Cerebellar nuclear complex (tissue), 1 donor: ENCODE measurements at places on chromosomes 5 and 9.

GRCh38 chr9:113005777-113006176, 6.2 kb downstream of the ZNF883 start:
- DNase-seq: no peak

- no peak for DNase-seq
Observed at GRCh38 chr5:149278451-149279210, 7.0 kb downstream of the AFAP1L1 start.

DNA sequence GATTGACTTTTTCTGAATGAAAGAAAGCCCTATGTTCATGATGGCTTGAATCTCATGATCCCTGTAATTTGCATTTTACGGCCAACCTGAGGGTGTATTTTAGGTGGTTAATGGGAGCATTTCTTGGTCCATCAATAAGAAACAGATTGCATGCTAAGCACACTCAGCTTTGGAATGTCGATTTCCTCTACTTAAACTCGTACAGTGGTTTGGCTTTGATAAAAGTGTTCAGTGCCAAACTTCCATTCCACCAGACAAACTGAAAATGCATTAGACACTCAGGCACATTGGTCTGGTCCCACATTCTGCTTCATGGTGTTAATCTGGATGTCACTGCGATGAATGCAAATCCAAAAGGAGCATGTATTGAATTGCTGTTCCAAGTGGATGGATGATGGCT, 77.0 kb downstream of the VCAN start:
- no peak for DNase-seq

GRCh38 chr9:34869390-34869789, 88.7 kb upstream of the PHF24 start:
- DNase-seq: no peak

DNA sequence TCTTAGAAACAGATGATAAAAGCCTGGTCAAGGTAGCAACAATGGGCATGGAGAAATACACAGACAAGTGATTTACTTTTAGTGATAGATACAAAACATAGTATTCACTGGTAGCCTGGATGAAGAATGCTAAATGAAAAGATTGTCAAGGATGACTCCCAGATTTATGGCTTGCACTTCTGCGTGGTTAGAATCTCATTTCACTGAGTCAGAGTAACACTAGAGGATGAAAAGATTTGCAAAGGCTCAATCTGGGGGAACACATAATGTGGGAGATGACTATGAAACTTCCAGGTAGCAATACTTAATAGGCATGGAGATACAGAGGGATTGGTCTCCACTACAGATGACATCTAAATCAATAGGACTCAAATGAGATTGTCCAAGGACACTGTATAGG, 38.4 kb downstream of the AGTPBP1 start:
- no peak for DNase-seq

DNA sequence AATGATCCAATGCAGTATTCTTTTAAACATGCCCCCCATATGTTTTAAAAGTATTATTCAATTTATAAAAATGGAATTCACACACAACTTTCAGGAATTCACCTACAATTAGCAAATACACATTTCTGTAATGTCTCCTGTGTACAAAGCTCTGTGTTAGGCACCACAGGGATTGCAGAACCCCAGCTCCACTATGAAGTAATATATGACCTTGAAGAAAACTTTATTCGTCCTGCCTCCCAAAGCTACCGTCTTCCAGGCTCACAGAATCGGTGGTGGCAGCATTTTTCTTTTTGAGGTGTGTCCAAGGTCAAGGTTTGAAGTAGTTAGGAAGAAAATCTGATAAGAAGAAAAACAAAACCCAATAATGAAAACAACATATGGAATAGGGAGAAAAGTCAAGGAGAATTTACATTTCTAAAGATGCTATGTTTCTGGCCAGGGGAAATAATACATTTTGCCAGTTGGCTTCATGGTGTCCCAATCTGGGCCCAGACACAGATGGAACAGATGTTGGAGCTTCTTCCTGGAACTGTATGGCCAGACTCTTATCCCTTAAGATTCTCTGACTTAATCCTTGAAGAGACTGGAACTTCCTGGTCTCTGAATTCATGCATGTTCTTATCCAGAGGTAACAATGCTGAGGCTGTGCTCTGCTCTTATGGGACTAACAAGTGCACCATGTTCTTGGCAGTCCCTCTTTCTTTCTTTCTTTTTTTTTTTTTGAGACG, 22.0 kb upstream of the LVRN start:
- no peak for DNase-seq

DNA sequence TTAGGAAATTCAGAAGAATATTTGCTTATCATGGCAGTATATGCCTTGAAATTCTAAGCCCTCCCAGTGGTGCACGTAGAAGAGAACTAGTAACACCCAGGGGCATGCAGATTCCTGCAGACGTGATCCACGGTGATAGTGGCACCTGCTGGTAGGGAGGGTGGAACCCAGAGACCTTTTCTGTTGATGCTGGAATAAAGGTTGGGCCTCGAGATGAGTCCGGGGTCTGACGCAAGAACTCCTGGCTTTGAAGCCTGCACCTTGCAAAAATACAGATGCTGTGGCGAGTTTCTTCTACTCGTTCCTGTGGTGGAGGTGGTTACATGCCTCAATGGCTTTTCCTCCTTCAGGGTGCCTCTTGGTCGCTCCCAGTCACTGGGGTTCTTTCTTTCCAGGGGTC, 39.5 kb upstream of the PHF2 start:
- no peak for DNase-seq

- DNase-seq: no peak
Observed at GRCh38 chr5:136435946-136436543, 70.7 kb upstream of the TRPC7 start.

- DNase-seq: no peak
Observed at GRCh38 chr5:98795243-98795642, 21.8 kb downstream of the RGMB start.

GRCh38 chr9:113558632-113559502, 95.3 kb downstream of the RGS3 start:
- no peak for DNase-seq

DNA sequence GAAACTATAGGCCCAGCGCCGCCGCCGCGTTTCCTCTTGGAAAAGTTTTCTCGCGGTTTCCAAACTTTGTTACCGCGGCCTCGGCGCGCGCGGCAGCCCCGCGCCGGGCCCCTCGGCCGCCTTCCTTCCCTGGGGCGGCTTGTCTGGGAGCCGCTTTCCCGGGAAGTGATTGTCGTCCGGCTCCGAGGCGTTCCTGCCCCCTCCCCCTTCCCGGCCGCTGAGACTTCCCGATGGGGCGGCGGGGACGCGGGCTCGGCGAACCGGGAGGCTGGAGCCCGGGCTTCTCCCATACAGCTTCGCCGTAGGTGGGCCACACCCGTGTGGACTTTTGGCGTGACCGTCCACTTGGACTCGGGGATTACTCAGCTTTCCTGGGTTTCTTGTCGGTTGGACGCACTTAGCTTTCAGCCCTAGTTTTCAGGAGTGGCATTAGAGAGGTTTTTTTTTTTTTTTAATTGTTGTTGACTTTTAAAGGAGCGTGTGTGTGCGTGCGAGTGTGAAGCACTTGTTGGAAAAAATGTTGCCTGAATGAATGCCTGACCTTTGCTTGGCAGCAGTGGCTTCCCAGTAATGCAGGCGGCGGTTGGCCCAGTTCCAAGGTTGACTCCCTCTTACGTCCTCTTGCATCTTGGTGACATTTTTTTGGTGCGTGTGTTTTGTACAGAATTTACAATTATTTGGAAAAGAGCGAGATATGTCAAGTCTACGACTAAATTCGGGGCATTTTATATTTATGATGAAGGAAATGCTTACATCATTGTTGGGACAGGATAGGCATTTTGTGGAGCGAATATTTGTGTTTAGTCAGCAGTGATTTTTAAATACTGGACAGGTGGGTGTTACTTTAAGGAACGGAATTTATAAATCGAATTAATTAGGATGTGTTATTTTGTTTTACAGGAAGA, 821 bp downstream of the CTNNA1 start:
- no peak for DNase-seq

- DNase-seq: no peak
Observed at GRCh38 chr5:96750110-96750822, 57.5 kb downstream of the ERAP1 start.

GRCh38 chr9:137228506-137228967, 1.2 kb downstream of the RNF224 start:
- DNase-seq: no peak

DNA sequence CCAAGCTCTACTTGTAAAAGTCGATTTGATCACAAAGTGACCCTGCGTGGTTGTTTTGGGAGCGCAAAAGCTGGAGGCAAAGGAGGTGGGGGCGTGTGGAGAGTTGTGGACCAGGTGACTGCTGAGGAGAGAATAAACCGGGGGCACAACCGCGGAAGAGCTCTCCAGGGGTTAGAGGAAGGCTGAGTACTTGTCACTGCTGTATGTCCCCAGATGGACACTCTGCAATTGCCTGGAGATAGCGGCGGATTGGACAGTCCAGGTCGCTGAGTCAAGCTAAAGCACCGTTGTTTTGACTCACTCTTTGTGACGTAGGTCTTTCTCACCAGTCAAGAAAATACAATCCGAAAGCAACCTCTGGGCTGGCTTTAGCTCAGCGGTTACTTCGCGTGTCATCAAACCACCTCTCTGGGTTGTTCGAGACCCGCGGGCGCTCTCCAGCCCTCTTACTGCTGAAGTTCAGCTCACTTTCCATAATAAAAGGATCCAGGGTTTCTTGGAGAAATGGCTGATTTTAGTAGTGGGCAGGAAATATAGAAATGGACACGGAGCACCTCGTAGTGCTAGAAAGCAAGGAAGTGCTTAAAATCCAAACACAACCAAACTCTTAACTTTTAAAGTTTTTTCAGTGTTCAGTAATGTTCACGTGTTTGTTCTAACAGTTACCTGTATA, 25.7 kb downstream of the ZMAT2 start:
- no peak for DNase-seq

DNA sequence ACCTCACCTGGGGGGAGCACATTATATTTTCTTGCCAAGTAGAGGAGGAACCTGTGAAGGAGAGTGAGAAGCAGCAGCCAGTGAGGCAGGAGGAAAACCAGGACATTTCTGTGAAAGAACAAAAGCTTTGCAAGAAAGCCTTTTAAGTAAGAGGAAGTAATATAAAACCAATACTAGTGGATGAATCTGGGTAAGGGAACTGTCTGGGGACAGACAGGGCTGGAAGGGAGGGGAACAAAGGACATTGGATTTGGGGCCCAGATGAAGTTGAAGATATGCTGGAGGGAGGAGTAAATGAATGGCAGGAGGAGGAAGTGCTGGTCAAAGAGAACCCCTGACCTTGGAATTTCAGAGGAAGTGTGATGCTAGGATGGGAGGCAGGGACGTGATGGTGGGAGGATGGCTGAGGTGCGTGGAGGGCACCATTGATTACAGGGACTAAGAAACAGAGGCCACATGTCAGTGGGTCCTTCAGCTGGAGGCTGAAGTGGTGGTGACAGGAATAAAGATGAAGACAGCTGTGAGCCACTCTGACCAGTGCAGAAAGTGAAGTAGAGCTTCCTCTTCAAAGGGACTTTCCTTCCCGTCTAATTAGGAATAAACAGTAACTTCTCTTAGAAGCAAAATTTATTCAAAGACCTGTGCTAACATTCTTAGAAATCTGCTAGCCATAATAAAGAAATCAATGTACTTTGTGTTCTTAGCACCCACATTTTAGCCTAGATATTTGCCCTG, 43.5 kb upstream of the FABP6 start:
- no peak for DNase-seq

GRCh38 chr9:126533926-126534310, 79.8 kb upstream of the LMX1B start:
- DNase-seq: no peak

- DNase-seq: no peak
Observed at GRCh38 chr5:148353634-148354033, 18.3 kb downstream of the SPINK9 start.

DNA sequence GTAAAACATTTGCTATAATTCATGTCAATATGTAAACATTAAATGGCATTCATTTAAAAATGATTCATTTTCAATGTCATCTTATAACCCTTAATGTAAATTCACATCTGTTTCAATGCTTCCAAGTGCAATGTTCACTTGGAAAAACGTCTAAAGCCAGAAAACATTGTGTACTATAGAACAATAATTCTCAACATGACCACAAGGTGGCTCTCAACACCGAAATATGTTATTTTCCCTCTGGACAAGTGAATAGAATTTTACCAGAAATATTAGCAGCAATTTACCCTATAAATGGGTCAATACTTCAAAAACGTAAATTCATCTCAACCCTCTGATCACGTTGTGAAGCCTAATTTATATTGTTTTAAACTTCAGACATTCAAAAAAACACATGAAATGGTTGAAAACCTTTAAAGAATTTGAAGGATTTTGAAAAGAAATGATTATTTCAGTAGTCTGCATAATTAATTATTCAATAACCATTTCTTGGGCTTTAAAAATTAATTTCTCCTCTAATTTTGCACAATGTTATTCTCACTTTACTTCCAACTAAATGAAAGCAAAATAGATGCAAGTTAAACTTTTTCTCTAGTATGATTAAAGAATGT, 11.0 kb downstream of the CDH10 start:
- peak; percentile 46 for DNase-seq

DNA sequence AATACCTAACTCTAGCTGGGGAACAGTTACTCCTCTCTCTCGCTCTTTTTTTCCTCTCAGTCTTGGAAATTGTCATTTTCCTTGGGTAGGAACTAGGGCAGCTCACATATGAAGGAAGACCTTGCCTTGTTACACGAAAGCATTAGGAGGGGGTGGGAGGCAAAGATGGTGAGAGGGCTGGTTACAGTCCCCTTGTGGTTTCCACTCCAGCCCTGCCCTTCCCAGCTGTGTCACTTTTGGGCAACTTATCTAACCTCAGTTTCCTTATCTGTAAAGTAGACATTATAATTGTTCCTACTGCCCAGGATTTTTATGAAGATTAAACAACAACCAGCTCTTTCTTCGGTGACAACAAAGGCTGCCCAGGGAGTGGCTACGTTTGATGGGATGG, 196.2 kb upstream of the CLINT1 start:
- DNase-seq: no peak

GRCh38 chr5:140598836-140599235, 34.1 kb downstream of the CD14 start:
- no peak for DNase-seq

DNA sequence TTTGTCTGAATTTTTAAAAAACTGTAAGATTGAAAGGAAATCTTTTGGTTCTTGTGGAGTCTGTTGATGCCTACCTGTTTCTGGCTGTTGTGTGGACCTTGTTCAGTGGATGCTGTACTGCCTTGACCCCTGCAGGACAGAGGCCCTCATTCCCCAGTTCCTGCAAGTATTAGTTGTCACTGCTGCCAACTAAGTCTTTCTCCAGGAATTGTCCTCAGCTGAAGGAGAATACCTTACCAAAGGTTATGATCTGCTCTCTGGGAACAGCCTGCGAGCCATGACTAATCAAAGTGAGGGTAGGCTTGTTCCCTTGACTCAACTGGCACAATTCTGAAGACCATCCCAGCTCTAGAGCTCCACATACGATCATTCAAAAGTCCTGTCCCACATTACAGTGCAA, 145.3 kb upstream of the FST start:
- DNase-seq: no peak
